Stimulated activated CD4-positive, alpha-beta T cell treated with anti-CD3 and anti-CD28 coated beads, Interleukin-1b, Interleukin-23, amount 100 ng/mL, for 1 hour (primary cell): ENCODE measurements at places on chromosomes 12 and 14.

DNA sequence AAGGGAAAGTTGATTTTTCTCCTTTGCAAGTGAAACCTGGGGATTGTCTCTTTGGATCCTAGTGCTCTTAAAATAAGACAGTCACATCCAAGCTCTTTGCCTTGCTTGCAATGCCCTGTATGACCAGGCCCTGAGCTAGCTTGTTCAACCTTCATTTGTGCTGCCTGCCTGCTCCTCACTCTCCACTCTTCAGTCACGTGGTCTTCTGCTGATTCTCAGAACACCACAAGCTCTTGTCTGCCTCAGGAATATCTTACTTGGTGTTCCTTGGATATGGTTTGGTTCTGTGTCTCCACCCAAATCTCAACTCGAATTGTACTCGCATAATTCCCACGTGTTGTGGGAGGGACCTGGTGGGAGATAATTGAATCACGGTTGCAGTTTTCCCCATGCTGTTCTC lies 318.7 kb downstream of the RMST start:
- DNase-seq, result no peak

DNA sequence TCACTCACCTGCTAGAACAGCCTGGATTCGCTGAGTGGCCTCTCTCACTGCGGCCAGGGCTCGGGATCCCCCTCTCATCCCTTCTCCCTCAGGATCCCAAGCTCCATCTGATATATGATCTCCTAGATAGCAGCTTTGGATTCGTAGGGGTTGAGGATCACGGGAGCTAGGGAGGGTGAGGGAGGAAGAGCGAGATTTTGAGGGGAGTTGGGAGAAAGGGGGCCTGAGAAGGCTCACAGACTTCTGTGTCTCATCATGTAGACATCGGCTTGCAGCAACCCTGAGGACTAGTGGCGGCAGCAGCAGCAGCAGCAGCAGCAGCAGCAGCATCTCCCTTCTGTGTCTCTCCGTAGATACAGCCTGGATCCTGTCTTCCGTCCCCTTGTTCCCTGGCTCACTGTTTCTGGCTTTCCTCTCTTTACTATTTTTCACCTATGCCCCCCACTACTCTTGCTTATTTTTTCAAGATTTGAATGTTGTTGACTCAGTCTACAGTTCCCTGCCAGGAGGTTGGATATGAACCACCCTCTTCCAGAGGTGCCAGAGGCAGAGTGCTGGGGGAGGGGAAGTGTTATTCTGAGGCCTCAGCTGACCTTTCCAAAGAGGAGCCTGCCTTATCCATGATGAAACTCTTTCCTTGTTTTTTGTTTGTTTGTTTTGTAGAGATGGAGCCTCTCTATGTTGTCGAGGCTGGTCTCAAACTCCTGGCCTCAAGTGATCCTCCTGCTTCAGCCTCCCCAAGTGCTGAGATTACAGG lies at the start of gene CIROP:
Gene CIROP (minus strand): TSS at position 399 of the 757 bp plus-strand sequence. CDS start 69 bp downstream, at position 330.
- no peak for DNase-seq

- no peak for DNase-seq
Observed at GRCh38 chr14:55126932-55127459, 2.1 kb upstream of the LGALS3 start.

DNA sequence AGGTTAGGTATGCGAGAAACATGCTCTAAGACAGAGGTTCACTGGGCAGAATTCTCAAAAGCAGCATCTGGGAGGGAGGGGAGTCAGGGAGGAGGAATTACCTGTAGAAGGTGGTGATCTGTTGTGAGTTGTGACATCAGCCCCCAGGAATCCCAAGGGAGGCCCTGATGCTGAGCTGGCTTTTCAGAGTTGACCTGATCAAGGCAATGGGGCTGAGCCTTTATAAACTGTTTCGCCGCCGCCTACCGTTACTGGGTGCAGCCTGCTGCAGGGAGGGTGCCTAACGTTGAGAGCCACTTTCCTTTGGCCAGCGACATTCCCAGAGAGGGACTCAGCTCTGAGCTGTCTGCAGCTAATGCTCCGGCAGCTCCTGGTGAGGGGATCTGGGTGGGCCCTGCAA lies 257.9 kb upstream of the TMEM132C start:
- no peak for DNase-seq

- DNase-seq, result no peak
Observed at GRCh38 chr14:50551877-50552276, 8.1 kb upstream of the ATL1 start.

GRCh38 chr12:74293689-74294131 lies 243.9 kb upstream of the ATXN7L3B start:
- no peak for DNase-seq

DNA sequence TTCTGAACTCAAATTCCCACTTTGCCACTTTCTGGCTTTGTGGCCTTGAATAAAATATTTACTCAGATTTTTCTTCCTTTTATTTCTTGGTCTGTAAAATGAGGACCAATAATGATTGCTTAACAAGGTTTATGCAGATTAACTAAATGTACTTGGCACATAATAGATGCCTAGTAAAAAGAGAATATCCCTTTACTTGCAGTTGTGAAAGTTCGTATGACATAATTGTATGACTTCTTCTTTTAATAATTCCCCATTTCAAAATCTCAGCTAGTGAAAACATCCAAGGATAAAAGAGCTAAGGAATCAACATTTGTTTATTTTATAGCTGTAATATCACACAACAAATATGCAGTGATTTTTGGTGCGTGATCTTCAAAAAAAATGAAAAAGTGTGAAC lies 215.6 kb upstream of the ATP2B1 start:
- no peak for DNase-seq

DNA sequence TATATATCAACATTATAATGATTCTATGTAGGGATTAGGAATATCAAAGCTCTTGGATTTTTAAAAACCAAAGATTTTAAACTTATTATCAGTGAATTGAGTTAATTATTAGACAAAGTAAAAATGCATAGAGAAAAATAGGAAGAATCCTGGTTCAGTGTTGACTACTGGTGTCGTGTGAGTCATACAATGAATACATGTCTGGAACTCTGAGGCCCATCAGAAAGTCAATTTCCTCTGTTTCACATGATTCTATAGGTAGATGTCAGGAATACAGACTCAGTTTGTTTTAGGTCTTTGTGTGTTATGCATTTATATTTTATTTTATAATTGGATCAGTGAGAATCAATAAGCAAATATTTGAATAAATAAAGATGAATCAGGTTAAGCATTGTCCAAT lies 84.5 kb upstream of the RTL1 start:
- DNase-seq, result no peak

GRCh38 chr12:32505067-32505945 lies 105.9 kb downstream of the FGD4 start:
- DNase-seq, result no peak

GRCh38 chr12:111580737-111581136 lies 18.4 kb downstream of the ATXN2 start:
- no peak for DNase-seq

- DNase-seq, result no peak
Observed at GRCh38 chr12:8958066-8958465, 8.6 kb upstream of the M6PR start.

- peak; percentile 30 for DNase-seq
Observed at GRCh38 chr14:35287431-35288013, 4.7 kb upstream of the PSMA6 start.

DNA sequence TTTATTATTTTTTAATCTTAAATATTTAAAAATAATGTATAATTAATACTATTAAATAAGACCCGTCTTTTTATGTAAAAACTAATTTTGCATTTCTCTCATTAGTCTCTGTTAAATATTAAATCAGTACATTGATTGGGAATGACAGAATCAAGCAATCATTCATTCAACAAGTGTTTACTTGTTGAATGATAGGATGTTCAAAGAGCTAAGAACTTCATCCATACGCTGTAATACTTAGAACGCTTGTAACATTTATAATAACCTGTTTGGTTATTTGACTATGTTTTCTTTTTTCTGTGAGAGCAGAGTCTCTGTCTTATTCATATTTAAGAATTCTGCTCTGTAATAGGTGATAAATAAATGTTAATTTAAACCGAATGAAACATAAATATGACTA lies 2.9 kb upstream of the BATF start:
- no peak for DNase-seq
